Breast epithelium (tissue), 4 donors: ENCODE measurements at places on chromosomes 1 and 21. TPM values are rescaled to one million over a fixed set of nuclear protein-coding genes. Genes with fewer than 3 reads are reported as not detected.

TMCC2 gene
- total RNA-seq, result 2.2 TPM

DNA sequence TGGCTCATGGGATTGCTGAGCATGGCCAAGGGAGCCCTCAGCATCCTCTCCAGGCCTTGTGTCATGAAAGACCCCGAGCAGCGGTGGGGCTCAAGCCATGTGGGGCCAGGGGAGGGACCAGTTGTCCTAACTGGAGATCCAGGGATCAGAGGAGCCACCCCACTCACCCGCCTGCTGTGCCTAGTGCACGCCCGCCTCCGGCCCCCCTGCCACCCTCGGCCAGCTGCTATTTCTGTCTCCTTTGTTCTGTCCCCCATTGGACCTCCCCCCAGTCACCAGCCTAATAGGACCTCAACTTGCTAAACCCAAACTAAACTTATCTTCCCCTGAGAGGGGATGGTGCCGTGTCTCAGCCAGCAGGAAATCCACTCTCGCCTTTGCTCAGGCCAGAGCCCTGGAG lies 44.4 kb downstream of the TP73 start:
- peaks cover 54% of the 10 kb centered on the region for H3K27me3 ChIP-seq
- H3K27ac ChIP-seq, result no peak overlapping the region
- no peaks in the 10 kb centered on the region for H3K36me3 ChIP-seq
- no peaks in the 10 kb centered on the region for H3K4me1 ChIP-seq

GRCh38 chr1:42720868-42721267 lies 19.2 kb downstream of the CLDN19 start:
- no peaks in the 10 kb centered on the region for H3K27me3 ChIP-seq
- H3K4me3 ChIP-seq, result no peak overlapping the region
- no peak overlapping the region for H3K27ac ChIP-seq
- DNase-seq, result no peak

GRCh38 chr1:207579436-207579799 lies 65.5 kb upstream of the CR1L start:
- no peaks in the 10 kb centered on the region for H3K36me3 ChIP-seq
- H3K27ac ChIP-seq, result no peak overlapping the region
- no peak overlapping the region for H3K4me3 ChIP-seq
- H3K27me3 ChIP-seq, result no peaks in the 10 kb centered on the region
